ENCODE measurements at places on chromosomes 11 and 22.

DNA sequence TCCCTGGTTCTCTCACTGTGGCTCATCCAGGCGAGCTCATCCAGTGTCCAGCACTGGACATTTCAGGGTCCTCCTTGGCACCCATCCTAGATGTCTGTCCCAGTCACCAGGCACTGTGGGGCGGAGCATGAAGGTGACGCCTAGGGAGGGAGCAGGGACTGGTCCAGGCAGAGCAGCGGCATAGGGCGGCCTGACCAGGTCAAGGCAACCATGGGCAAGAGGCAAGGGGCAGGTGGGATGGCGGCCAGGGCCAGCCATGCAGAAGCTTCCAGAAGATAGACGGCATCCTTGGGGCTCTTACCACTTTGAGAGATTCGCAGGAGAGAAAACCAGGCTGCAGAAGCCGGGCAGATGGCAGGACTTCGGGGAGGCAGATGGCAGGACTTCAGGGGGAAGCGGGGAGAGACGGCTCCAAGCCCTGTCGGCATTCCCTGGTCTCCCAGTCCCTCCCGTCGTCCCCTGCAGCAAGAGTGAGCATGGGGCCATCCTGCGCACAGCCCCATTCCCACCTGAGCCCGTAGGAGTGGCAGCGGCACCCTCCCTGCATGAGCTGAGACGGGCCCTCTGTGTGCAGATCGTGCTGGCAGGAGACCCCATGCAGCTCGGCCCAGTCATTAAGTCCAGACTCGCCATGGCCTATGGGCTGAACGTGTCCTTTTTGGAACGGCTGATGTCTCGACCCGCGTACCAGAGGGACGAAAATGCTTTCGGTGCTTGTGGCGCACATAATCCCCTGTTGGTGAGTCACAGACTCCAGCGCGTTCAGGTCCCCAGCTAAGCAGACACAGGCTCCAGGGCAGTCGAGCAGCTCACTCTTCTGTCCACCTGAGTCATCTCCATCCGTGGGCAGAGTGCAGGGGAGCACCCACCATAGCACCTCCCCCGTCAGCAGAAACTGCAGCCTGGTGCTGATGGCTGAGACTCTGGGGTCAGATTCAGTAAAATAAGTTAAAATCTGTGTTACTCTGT, 20.1 kb upstream of the PANX2 start:
- DNase-seq = no peak

DNA sequence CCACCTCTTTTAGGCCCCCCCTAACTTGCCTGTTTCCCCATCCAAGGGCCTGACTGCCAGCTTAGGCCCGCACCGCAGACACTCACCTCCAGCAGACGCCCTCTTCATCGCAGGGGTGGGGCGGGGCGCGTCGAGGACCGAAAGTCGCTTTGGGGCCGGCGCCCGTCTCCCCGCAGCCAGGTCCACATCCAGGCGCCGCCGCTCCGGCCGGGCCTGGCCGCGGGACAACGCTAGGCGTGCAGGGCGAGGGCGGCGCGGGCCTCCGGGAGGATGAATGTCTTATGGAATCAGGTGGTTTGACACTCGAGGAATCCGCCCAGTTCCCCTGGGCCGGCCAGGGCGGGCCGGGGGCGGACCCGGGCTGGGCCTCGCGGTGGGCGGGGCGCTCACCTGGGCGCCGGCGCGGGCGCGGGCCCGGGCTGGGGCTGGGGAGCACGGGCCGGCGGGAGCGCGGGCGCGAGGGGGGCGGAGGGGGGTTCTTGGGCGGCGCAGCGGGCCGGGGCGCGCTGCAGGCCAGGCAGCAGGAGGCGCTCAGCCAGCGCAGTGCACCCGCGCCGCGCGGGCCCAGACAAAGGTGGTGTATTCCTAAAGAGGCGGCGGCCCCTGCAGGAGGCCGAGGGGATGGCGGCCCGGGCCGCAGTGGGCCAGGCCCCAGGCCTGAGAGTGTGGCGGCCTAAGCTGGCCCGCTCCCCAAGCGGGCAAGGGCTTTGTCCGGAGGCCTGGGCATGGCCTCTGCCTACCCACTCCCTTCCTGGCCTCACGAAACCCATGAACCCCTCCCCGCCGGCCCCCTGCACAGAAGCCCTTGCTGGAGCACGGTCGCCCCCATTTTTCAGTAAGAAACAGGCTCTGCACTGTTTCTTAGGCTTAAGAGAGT, 177.6 kb downstream of the IGLL1 start:
- DNase-seq = peak; percentile 22

DNA sequence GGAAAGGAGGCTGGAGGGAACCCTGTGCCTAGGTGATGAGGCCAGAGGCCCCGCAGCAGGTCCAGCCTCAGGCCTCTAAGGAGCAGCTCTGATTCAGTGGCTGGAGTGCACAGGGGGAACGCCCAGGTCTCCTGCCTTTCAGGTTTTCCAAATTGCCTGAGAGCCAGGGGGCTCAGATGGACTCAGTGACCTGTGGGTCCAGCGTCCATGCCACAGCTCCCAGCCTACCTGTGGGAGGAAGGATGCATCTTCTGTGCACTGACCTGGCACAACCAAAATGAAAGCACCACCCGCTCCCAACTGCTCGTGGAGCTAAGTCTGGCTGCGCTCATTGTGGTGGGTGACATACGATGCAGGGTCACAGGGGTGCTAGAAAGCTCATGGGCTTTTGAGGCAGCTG, 82.8 kb downstream of the FEZ1 start:
- no peak for DNase-seq

DNA sequence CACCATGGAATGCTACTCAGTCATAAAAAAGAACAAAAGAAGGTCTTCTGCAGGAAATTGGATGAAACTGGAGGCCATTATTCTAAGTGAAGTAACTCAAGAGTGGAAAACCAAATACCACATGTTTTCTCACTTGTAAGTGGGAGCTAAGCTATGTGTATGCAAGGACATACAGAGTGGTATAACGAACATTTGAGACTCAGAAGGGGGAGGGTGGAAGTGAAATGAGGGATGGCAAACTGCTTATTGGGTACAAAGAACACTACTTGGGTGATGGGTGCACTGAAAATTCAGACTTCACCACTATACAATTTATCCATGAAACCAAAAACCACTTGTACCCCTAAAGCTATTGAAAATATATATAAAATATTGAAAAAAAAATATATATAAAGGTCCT, 13.4 kb upstream of the CAT start:
- DNase-seq = no peak

DNA sequence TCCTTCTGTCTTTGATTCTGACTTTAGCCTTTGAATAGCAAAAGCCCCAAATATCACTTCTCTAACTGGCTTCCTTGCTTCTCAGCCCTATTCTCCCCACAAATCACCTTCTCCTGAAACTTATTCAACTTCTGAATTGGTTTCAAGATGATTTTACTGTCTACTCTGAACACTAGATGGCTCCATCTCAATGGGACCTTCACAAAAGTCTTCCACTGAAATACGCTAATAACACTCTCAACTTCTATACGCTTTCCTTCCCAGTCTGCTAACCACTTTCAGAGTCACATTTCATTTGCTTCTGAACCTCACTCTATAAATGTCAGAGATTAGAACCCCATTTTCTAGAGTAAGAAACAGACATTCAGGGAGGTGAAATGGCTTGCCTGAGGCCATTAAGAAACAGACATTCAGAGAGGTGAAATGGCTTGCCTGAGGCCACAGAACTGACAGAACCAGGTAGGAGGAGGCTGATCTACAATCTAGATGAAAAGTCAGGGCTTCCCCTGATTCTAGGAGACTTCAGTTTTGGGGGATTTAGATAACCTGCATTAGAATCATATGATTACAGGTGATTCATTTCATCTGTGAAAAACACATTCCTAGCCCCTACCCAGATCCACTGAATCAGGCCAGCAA, 20.6 kb downstream of the MORC2 start:
- no peak for DNase-seq

DNA sequence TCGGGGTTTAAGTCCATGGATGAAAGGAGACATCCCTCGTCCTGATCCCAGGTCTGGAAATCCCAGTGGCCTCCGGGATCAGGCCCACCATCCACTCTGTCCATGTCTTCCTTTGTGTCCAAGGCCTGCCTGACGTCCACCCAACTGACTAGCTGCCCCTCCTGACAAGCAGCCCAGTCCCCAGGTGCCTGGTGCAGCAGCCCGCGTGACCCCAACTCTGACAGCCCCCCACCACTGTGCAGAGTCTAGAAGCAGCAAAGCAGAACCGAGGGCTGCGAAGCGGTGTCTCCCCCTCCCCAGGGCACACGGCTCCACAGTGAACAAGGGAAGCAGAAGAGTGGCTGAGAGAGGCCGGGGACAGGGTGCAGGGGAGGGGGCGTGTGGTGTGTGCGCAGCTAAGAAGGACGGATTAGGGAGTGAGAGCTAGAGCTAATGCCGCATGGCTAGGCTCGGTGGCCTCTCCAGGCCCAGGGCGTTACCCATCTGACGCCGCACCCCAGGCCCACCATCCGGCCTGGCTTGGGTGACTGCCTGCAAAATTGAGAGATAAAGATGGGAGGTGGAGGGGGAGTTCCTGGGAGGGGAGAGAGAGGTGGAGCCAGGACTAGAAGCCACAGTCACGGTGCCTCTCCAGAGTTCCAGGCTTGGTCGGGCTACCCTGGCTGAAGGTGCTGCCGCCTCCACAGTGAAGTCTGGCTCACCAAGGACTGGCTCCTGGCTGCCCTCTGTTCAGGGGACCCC, 16.6 kb upstream of the BAIAP2L2 start:
- DNase-seq = no peak

DNA sequence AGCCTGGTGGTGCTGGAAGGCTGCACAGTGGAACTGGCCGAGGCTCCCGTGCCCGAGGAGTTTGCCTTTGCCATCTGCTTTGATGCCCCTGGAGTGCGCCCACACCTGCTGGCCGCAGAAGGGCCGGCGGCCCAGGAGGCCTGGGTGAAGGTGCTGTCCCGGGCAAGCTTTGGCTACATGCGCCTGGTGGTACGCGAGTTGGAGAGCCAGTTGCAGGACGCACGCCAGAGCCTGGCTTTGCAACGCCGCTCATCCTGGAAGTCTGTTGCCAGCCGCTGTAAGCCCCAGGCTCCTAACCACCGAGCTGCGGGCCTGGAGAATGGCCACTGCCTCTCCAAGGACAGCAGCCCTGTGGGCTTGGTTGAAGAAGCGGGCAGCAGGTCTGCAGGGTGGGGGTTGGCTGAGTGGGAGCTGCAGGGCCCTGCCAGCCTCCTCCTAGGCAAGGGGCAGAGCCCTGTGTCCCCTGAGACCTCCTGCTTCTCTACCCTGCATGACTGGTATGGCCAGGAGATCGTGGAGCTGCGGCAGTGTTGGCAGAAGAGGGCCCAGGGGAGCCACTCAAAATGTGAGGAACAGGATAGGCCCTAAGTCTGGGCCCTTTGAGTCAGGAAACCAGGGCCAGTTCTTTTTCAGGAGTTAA, 1.9 kb upstream of the SMDT1 start:
- no peak for DNase-seq

GRCh38 chr22:36433318-36434231, 45.8 kb upstream of the MYH9 start:
- no peak for DNase-seq

- no peak for DNase-seq
Observed at GRCh38 chr22:50034126-50035081, 21.8 kb upstream of the IL17REL start.

- no peak for DNase-seq
Observed at GRCh38 chr11:71192629-71193028, 59.7 kb downstream of the SHANK2 start.

- no peak for DNase-seq
Observed at GRCh38 chr11:32253706-32254105, 162.8 kb downstream of the RCN1 start.

- DNase-seq = no peak
Observed at GRCh38 chr11:4071914-4072313, 22.7 kb upstream of the RRM1 start.

DNA sequence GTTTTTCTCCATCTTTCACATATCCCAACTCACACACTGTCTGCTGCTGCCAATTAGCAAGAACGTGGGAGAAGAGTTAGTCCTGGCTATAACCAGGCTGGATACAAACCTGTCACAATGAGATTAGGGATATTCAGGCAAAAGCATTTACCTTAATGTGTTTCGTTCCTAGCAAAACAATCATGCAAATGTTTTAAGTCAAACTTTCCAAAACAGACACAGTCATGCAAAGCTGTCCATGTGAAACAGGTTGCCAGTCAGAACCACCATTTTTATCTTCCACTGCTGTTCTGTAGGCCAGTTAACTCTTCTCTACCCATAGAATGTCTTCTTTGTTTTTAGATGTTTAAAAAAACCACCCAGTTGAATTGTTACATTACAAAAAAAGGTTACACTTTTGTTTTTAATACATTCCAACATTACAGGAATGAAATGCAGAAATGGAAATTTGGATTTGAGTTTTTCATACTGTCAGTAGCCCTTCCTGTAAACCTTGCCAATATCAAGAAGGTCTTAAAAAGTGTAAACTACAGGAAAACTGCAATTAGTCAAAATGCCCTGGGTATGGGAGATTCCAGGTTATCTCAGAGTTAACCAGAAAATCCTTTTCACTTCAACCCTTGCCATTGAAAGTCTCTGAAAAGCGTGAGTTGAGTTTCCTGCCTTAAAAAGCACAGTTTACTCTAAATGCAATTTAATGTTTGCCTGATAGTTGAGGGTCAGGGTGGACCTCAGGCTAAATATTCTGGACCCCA, 34.2 kb upstream of the LDLRAD3 start:
- DNase-seq = no peak

- DNase-seq = no peak
Observed at GRCh38 chr11:15169815-15170551, 55.3 kb downstream of the INSC start.

DNA sequence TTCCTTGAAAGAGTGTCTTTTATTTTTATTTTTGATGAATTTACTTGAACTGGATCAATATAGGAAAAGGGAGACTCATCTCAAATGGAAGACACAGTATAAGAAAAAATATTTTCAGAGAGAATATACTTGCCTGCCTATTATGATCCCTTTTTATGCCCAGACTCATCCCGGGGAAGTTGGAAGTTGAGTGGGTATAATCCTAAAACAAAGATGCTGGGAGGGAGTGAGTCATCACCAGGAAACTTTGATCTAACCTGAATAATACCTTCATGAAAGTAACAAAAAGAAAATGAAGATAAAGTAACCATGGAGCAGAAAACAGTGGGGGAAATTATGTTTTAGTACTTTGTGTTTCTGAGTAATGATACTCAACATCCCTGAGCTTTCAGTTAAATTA, 1514.0 kb downstream of the FAM181B start:
- DNase-seq = no peak

DNA sequence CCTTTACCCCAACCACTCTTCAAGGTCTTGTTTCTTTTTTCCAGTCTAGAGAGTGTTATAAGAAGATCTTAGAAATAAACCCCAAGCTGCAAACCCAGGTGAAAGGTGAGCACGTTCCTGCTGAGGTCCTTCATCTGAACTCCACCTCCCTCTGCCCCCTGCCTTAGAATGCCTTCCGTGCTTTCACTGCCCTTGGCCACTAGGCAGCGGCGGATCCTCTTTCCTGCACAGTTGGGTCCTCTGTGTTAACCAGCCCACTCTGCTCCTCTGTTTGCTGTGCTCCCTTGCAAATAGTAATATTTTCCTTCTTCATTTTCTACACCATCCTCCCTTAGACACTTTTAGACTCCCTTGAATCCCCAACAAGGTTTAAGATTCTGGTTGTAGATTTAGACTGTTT, 24.3 kb downstream of the TTC12 start:
- DNase-seq = no peak

GRCh38 chr11:120537996-120538395, 26.4 kb downstream of the GRIK4 start:
- no peak for DNase-seq
